Head of caudate nucleus (tissue), 42 donors: ENCODE measurements at places on chromosomes 16 and 17.

GRCh38 chr16:68049449-68049848 lies 26.4 kb downstream of the DUS2 start:
- no peak for DNase-seq

DNA sequence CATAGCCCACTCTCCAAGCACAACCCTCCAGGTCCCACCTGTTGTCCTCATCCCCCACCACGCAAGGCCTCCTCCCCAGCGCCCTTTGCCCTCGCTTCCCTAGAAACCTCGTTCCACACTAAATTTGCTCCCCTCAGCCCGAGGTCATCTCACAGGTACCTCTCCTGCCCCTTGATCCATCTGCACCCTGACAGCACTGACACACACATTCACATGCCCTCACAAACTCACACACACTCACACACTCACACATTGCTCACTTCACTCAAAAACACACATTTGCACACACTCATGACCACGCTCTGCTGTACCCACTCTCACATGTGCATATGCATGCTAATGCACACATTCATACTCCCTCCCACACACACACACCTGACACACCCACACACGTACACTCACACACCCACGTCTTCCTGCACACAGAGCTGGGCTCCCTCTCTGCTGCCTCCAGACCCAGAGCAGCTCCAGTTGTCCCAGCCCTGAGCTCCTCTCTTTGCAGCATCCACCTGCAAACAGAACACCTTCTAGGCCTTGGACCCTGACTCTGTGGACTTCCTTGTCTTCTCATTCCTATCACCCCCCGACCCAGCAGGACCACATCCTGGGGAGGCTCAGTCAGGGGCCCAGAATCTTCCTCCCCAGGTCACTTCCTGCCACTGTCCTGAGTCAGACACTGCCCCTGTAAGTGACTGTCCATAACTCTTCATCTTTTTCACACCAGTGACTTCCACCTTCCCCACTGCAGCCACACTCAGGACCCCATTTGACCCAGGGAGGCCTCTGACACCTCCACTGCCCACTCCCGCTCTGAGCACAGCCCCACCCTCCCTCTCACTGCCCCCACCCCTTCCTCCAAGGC lies 4.9 kb downstream of the ASGR2 start:
- DNase-seq = no peak

DNA sequence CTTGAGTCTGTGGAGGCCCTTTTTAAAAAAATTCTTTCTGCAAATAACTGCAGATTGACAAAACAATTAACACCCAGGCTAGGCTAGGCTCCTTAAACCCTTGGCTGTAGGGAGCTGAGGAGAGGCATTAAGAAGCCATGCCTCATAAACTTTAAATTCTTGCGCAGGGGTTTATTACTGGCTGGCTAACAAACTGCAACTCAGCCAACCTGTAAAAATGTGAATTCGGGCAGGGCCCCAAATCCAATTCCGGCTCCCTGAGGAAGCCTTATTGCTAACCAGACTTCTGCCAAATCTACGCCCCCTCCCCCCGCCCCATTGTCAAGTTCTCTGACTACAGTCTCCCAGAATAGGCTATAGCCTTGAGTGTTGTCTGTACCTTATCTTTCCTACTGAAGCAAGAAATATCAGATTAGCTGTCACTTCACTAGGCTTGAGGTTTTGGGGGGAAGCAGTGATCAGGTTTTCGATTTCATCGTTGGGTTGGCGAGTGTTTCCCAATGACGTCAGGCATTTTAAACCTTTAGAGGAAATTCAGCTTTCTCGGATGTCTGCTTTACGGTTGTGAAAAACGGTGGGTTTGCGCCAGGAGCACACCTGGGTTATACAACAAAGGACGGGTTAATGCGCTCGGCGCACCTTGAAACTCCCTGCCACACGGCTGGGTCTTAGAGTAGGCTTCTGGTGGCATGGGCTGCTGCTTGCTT lies 2.0 kb downstream of the CDH3 start:
- no peak for DNase-seq

- DNase-seq = no peak
Measured at GRCh38 chr16:14086477-14086876, 15.4 kb downstream of the MRTFB start.

DNA sequence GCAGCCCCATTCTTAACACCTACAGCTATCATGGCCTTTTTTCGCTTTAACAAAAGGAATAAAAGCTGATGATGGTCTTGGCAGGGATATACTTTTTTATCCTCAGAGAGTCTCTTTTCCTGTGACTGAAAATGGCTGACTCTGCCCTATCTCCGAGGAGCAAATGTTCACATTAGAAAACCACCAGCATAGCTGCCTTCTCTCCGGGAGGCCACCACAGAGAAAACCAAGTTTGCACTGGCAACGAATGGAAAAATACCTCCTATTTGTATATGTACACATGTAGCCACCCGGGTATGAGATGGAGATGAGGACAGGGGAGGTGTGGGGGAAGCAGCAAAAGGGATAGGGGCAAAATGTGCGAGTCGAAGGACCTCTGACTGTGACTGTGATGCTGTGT lies 88.2 kb downstream of the STX8 start:
- DNase-seq = no peak

DNA sequence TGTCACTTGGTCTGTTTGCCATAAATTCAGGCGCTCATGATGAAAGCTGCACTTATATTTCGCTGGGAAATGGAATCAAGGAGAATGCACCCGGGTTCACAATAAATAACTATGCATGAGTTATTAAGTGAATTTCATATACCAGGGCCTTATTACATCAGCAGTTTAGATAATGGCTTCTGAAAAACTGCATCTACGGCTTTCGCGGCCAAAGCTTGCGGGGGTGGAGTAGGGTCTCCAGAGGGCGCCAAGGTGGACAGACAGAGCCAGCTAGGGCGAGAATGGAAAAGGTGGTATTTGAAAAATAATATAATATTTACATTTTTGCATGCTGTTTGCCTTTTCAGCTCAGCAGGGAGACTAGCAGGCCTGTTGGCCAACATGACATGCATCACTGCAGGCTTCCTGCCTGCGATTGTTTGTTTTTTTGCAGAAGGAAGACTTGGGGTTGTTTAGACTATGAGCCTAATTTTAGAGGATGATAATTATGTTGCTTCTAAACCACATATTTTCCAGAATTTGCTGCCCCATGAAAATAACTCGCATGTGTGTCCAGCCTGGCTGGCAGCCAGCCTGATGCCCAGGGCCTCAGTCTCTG lies 173.8 kb upstream of the IRX3 start:
- no peak for DNase-seq

- DNase-seq = no peak
Measured at GRCh38 chr17:34114174-34114573, 140.9 kb upstream of the CCL2 start.
